ENCODE measurements at places on chromosomes 1 and 21.

DNA sequence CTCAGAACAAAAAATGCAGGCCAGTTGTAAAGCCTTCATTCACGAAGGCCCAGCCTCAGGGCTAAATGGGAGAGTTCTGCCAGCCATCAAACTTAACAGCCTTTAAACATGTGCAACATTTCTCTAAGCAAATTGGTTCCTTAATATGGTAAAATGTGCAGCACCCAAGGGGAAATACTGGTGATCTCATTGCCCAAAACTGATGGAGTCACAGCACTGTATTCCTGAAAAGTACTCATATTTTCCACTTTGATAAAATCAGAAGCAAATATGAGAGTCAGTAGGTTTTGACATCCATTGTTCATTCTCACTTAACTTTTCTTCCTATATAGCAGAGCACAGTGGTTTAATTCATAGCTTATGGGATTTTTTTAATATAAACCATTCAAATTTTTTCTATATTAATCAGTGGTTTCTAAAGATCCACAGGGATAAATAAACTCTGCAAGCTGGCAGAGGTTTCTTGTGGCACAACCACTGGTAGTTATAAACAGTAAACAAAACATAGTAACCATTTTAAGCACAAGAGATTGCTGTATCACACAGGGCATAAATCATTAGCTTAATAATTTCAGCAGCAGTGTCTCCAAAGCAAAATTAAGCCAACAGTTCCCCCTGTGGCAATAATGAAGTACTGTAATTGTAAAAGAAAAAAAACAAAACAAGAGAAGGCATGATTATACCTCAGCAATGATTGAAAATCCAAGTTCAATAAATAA is 106.9 kb upstream of the LYPLAL1 start:
- DNase-seq: no peak

- DNase-seq: no peak
These were observed 298.3 kb downstream of the RWDD3 start for GRCh38 chr1:95532335-95532734.

DNA sequence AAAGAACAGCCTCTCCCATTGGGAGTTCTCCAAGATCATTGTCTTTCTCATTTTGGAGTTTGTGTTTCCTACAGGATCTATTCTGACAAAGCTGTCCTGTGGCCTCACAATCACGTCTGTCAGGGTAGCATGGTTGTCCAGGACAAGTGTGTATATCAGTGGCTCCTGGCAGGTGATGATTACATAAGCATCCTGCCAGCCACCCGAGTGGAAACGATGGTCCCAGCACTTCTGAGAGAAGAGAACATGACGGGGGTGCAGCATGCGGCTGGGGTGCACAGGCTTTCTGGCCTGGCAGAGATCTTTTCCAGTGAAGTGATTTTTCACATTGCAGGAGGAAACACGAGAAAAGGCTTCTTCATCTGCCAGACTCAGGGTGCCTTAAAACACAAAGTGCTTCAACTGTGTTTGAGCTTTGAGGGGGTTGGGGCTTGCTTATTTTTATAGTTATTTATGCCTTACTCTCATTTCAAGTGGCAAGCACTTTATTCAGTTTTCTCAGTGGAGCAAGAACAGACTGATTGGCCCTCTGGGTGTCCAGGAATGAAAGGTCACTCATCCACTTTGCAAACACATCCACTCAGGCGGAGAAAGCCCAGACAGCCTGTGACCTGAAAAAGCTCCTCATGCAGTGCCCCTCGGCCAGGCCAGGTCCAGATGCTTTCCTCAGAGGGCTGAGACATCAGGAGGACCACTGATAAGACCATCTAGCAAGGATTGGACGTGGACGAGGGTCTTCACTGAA is 186.0 kb downstream of the DUSP10 start:
- no peak for DNase-seq

DNA sequence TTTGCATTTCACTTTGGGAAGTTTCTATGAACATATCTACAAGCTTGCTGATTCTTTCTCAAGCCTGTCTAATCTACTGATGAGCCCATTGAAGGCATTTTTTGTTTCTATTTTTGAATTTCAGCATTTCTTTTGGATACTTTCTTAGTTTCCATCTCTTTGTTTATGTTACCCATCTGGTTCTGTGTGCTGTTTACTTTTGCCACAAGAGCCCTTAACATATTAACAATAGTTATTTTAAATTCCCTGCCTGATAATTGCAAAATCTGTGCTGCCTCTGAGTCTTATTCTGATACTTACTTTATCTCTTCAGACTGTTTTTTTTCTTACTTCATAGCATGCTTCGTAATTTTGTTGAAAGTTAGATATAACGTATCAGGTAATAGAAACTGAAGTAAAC is 75.8 kb upstream of the ZRANB2 start:
- DNase-seq: no peak

- no peak for DNase-seq
These were observed 271.3 kb downstream of the PTBP2 start for GRCh38 chr1:96992871-96993270.

- no peak for DNase-seq
These were observed 67.0 kb upstream of the LYST start for GRCh38 chr1:235933766-235934116.

GRCh38 chr1:104248385-104248784 is 498.7 kb downstream of the AMY1C start:
- no peak for DNase-seq

DNA sequence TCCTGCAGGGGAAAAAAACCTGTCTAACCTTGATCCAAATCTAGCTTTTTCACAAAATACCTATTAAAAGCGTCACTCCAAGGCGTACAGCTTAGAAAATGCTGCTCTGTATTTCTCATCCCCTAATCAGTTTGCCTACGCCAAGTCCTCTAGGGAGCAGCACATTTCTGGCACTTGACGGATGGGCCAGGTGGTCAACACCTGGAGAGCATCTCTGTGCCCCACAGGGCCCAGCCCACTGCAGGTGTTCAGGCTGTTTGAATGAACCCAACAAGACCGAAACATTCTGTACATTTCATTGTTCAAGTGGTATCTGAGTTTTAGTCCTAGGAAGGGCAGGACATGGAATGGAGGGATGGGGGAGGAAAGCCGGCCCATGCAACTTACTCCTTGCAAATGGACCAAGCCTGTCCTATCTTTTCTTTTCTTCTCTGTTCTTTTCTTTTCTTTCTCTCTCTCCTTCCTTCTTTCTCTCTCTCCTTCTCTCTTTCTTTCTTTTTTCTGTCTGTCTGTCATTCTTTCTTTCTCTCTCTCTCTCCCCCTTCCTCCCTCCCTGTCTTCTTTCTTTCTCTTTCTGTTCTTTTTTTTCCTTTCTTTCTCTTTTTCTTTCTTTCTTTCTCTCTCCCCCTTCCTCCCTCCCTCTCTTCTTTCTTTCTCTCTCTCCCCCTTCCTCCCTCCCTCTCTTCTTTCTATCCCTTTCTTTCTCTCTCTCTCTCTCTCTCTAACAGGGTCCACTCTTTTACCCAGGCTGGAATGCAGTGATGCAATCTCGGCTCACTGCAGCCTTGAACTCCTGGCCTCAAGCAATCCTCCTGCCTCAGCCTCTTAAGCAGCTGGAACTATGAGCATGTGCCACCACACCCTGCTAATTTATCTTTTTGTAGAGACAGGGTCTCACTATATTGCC is 29.1 kb downstream of the IGFN1 start:
- no peak for DNase-seq

Data from CD8-positive, alpha-beta memory T cell (primary cell).